ENCODE measurements at places on chromosomes 11 and 22. TPM values are rescaled to one million over a fixed set of nuclear protein-coding genes. Genes with fewer than 3 reads are reported as not detected.

The C11orf86 gene
- not detected for total RNA-seq

The CCDC88B gene
- total RNA-seq, result 1.5 TPM

The SLC5A4 gene
- 5.7 TPM for total RNA-seq

The KCTD17 gene
- total RNA-seq, result 53.2 TPM

The APLNR gene
- not detected for total RNA-seq

The HBG2 gene
- total RNA-seq, result not detected

The UPK3A gene
- total RNA-seq, result not detected

The GDPD5 gene
- 15.5 TPM for total RNA-seq

The NFAM1 gene
- not detected for total RNA-seq

The OR8B2 gene
- not detected for total RNA-seq

The OR6A2 gene
- under 0.01 TPM for total RNA-seq

The ANO1 gene
- not detected for total RNA-seq

The ANO9 gene
- total RNA-seq, result 0.76 TPM

The NXPE4 gene
- total RNA-seq, result not detected

The LGALS12 gene
- total RNA-seq, result not detected

The RTN4RL2 gene
- total RNA-seq, result not detected

The POU2AF1 gene
- total RNA-seq, result not detected

The NAALADL1 gene
- total RNA-seq, result 12.8 TPM
